ENCODE measurements at places on chromosomes 7 and 10. TPM values are rescaled to one million over a fixed set of nuclear protein-coding genes. Genes with fewer than 3 reads are reported as not detected.
A peak's percentile ranks its signal among the peaks of the same experiment; 100 is the strongest.

GRCh38 chr7:25770670-25771069 is 381.3 kb upstream of the NFE2L3 start:
- peaks cover 7% of the 10 kb centered on the region for H3K27me3 ChIP-seq
- DNase-seq, result no peak
- H3K27ac ChIP-seq, result no peak overlapping the region
- H3K4me3 ChIP-seq, result no peak overlapping the region
- H3K4me1 ChIP-seq, result no peaks in the 10 kb centered on the region

- DNase-seq, result no peak
- H3K4me3 ChIP-seq, result no peak overlapping the region
- H3K36me3 ChIP-seq, result no peaks in the 10 kb centered on the region
- no peaks in the 10 kb centered on the region for H3K27me3 ChIP-seq
These were observed 4.1 kb upstream of the SFR1 start for GRCh38 chr10:104117839-104118323.

- DNase-seq, result no peak
- H3K27ac ChIP-seq, result no peak overlapping the region
- H3K36me3 ChIP-seq, result no peaks in the 10 kb centered on the region
- no peak overlapping the region for H3K4me3 ChIP-seq
These were observed 121.6 kb downstream of the C10orf105 start for GRCh38 chr10:71597821-71598498.

DNA sequence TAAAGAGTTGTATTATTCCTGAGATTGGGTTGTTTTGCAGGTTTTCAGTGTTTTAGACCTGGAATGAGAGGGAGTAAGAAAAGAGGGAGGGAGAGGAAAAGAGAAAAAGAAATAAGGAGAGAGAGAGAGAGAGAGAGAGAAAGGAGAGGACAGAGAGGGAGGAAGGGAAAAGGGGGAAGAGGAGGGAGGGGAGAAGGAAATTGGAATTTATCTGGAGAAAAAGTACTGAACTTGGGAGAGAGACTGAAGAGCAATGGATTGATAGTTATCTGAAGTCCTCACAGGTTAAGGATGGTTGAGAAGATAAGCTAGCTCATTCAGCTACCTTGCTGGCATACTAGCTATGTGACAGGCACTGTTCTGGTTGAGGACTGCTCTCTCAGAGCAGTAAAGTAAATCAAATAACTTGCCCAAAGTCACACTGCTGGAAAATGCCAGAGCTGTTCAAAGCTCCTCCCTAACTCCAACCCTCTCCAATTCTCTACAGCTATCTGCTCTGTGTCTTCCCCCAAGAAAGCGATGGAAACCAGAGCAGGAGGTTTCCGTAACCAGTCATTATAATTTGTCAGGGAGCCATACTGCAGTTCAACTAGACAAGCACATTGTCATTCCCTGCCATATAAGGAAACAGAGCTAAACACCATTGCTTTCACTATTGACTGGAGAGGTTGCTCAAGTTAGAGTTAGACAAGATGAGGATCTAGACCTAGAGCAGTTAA is 10.7 kb downstream of the CALD1 start:
- no peak overlapping the region for H3K4me3 ChIP-seq
- DNase-seq, result no peak
- no peak overlapping the region for H3K27ac ChIP-seq
- H3K27me3 ChIP-seq, result no peaks in the 10 kb centered on the region

GRCh38 chr7:8263048-8263447 is 1.1 kb upstream of the ICA1 start:
- peaks cover 10% of the 10 kb centered on the region for H3K4me1 ChIP-seq
- H3K36me3 ChIP-seq, result no peaks in the 10 kb centered on the region
- peaks cover 53% of the 10 kb centered on the region for H3K27me3 ChIP-seq
- DNase-seq, result no peak
- no peak overlapping the region for H3K4me3 ChIP-seq
- H3K27ac ChIP-seq, result no peak overlapping the region

- peaks cover 9% of the 10 kb centered on the region for H3K27me3 ChIP-seq
- H3K4me1 ChIP-seq, result no peaks in the 10 kb centered on the region
- no peaks in the 10 kb centered on the region for H3K36me3 ChIP-seq
- H3K4me3 ChIP-seq, result no peak overlapping the region
- H3K27ac ChIP-seq, result no peak overlapping the region
- DNase-seq, result no peak
These were observed 11.1 kb downstream of the UNC5B start for GRCh38 chr10:71223347-71224058.

DNA sequence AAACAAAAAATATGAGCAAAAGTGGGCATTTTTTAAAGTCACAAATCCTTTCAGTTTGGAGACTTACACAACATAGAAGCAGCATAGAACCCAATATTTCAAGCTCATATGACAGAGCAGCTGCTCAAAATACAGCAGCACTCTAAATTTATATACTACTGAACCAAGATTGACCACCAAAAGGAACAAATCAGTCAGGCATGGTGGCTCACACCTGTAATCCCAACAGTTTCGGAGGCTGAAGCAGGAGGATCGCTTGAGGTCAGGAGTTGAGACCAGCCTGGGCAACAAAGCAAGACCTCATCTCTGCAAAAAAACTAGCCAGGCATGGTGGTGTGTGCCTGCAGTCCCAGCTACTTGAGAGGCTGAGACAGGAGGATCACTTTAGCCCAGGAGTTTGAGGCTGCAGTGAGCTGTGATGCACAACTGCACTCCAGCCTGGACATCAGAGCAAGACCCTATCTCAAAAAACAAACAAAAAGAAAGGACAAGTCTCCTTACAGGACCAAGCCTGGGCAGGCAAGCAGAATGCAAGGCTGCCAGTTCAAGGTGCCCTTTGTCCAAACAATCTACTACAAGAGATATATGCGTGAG is 40.0 kb downstream of the PARD3 start:
- no peak overlapping the region for H3K4me3 ChIP-seq
- no peaks in the 10 kb centered on the region for H3K27me3 ChIP-seq
- no peaks in the 10 kb centered on the region for H3K4me1 ChIP-seq
- H3K27ac ChIP-seq, result no peak overlapping the region
- no peaks in the 10 kb centered on the region for H3K36me3 ChIP-seq

DNA sequence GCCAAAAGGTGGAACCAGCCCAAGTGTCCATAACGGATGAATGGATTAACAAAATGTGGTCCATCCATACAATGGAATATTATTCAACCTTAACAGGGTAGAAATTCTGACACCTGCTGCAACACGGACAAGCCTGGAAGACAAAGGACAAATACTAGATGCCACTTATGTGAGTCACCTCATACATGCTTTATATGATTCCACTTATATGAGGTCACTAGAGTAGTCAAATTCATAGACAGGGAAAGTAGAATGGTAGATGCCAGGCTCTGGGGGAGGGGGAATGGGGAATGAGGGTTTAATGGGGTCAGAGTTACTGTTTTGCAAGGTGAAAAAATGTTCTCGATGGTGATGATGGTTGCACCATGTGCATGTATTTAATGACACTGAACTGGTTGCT is 34.0 kb upstream of the CYTH3 start:
- H3K36me3 ChIP-seq, result no peaks in the 10 kb centered on the region
- no peaks in the 10 kb centered on the region for H3K4me1 ChIP-seq
- H3K4me3 ChIP-seq, result no peak overlapping the region
- DNase-seq, result no peak
- H3K27ac ChIP-seq, result no peak overlapping the region

GRCh38 chr10:58400609-58401008 is 15.4 kb downstream of the TFAM start:
- no peaks in the 10 kb centered on the region for H3K4me1 ChIP-seq
- H3K36me3 ChIP-seq, result peaks cover 21% of the 10 kb centered on the region
- no peak for DNase-seq

GRCh38 chr7:141837683-141838082 is 3.6 kb downstream of the PRSS37 start:
- no peak overlapping the region for H3K4me3 ChIP-seq
- no peaks in the 10 kb centered on the region for H3K27me3 ChIP-seq
- no peak for DNase-seq
- H3K36me3 ChIP-seq, result no peaks in the 10 kb centered on the region
- H3K27ac ChIP-seq, result no peak overlapping the region
- H3K4me1 ChIP-seq, result no peaks in the 10 kb centered on the region

DNA sequence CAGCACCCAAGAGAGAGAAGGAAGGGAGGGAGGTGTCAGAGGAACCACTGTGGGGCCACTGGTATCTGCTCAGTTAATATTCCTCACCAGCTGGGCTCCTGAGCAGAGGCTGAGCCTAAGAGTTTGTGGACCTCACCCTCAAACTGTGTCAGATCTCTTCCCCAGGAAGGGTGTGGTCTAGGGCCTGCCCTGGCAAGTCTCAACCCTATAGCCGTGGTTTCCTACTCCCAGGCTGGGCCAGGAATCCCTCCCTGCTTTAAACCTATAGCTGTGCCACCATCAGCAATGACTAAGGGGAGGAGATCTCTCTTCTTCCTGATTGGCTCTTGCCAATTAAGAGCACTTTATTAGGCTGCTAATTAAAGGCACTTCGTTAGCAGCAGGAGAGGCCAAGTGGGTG is 29.9 kb downstream of the POLL start:
- H3K27ac ChIP-seq, result no peak overlapping the region
- no peak for DNase-seq
- peaks cover 3% of the 10 kb centered on the region for H3K36me3 ChIP-seq
- no peak overlapping the region for H3K4me3 ChIP-seq
- H3K27me3 ChIP-seq, result peaks cover 5% of the 10 kb centered on the region

GRCh38 chr10:132151286-132151950 is 35.3 kb upstream of the DPYSL4 start:
- no peaks in the 10 kb centered on the region for H3K27me3 ChIP-seq
- H3K36me3 ChIP-seq, result no peaks in the 10 kb centered on the region
- no peak for DNase-seq
- no peaks in the 10 kb centered on the region for H3K4me1 ChIP-seq
- no peak overlapping the region for H3K4me3 ChIP-seq

- no peak overlapping the region for H3K4me3 ChIP-seq
- DNase-seq, result peak; percentile 72
- H3K27me3 ChIP-seq, result no peaks in the 10 kb centered on the region
- H3K4me1 ChIP-seq, result peaks cover 42% of the 10 kb centered on the region
These were observed 32.4 kb downstream of the WBP1L start for GRCh38 chr10:102775935-102776669.

C10orf67 gene
- total RNA-seq, result not detected

HABP2 gene
- total RNA-seq, result not detected

AGBL3 gene
- total RNA-seq, result 2.2 TPM

GRID2IP gene
- total RNA-seq, result 0.39 TPM

SPDYE2 gene
- total RNA-seq, result 0.36 TPM

FAM24B gene
- total RNA-seq, result 7.1 TPM

AOC1 gene
- total RNA-seq, result not detected

FBXW4 gene
- 69.7 TPM for total RNA-seq

CALHM3 gene
- total RNA-seq, result not detected

GIMAP5 gene
- total RNA-seq, result 31.3 TPM

OR13A1 gene
- not detected for total RNA-seq

All from CD4-positive, alpha-beta T cell (primary cell).